ENCODE measurements at places on chromosomes 12 and 14. TPM values are rescaled to one million over a fixed set of nuclear protein-coding genes. Genes with fewer than 3 reads are reported as not detected.

Gene HOXC11
- not detected for polyA plus RNA-seq

Gene TAS2R20
- 0.62 TPM for polyA plus RNA-seq

Gene SYNE3
- 4.4 TPM for polyA plus RNA-seq

Gene STAC3
- polyA plus RNA-seq = 0.25 TPM

Gene ATL1
- polyA plus RNA-seq = 8.2 TPM

Gene RHOJ
- polyA plus RNA-seq = 62.7 TPM

Gene CNTN1
- polyA plus RNA-seq = 0.19 TPM

Gene BDKRB1
- polyA plus RNA-seq = 215 TPM

Gene AMN
- polyA plus RNA-seq = 0.06 TPM

Gene PAH
- polyA plus RNA-seq = not detected

Gene GZMB
- not detected for polyA plus RNA-seq

Gene CIPC
- 8.9 TPM for polyA plus RNA-seq

Gene DHRS2
- 0.15 TPM for polyA plus RNA-seq

Gene NACA
- polyA plus RNA-seq = 596 TPM

Gene RAB3IP
- polyA plus RNA-seq = 2.6 TPM

Gene TEX22
- 0.14 TPM for polyA plus RNA-seq

Gene TMED8
- polyA plus RNA-seq = 5.7 TPM

Gene COX8C
- polyA plus RNA-seq = not detected

Gene KRT6A
- polyA plus RNA-seq = not detected

Gene FGF23
- not detected for polyA plus RNA-seq
